GDM1 (cell line): ENCODE measurements at places on chromosomes 7 and 10.

DNA sequence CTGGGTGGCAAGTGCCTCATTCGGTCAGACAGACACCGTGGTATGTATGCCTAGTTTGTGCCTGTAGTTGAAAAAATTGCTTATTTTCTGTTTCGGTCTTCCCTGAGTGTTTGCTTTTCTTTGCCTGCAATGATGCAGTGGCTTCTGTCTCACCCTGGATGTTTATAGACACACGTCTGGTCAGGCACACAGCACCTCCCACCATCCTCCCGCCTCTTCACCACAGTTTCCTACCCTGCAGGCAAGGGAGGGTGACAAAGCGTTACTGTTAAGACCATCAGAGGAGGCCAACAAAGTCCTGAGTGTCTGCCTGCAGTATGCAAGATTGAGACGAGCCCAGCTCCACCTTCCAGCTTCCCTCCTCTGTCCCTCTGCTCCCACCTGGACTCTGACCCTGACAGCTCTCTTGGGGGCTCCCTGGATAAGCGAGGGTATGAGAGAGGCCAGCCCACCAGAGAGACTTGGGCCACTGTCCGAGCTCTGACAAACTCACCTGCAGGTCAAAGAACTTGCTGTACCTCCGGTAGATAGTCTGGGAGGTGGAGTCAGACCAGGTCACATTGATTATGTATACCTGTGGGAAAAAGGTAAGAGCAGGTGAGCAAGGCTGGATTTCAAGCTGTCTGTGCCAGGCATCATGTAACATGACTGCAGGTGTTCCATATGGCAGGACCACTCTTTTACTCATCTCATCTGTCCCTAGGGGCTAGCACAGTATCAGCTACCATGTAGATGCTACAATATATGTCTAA lies 54.4 kb downstream of the SH3PXD2A start:
- DNase-seq = peak; percentile 87

- DNase-seq = no peak
Observed at GRCh38 chr7:137625197-137625596, 221.6 kb downstream of the DGKI start.

DNA sequence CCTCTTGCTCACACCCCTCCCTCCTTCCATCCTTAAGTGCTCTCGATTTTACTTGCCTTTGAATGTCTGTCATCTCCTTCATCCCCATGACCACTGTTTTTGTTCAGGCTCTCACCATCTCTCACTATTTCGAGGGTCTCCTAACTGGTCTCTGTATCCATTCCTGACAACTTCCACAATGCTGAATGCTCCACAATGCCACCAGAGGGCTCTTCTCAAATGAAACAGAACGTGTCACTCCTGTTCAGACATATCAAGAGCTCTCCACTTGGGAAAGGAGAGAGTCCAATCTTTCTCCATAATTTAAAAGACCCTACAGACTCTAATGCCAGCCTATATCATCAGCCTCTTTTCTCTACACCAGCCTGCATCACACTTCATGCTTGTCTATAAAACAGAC lies 9.0 kb upstream of the SLC13A1 start:
- no peak for DNase-seq

DNA sequence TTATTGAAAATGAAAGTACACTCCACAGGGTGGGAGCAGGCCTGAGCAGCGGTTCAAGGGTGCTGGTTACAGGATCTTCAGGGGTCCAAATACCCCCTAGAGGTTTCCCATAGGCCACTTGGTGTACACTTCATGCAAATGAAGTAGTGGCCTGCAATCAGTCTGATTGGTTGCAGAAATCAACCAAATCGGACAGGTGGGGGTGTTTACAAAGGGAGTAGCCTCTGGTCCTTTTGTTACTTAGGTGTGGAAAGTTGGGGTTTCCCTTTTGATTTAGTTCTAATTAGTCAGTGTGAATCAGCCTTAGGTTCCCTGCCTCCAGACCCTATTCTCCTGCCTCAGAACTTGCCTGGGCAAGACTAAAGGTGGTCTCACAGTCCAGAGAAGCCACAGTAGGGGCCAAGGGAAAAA lies 49.6 kb downstream of the SYPL1 start:
- DNase-seq = no peak

DNA sequence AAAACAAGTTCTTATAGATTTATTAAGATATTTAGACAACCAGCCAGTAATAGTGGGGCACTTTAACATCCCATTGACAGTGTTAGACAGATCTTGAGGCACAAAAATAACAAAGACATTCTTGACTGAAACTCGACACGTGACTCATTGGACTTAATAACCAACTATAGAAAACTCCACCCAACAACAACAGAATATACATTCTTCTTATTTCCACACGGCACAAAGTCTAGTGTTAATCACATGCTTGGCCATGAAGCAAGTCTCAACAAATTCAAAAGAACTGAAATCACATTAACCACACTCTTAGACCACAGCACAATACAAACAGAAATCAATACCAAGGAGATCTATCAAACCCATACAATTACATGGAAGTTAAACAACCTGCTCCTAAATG lies 138.1 kb downstream of the ARL5B start:
- DNase-seq = no peak

- no peak for DNase-seq
Observed at GRCh38 chr10:35887685-35888084, 245.6 kb upstream of the FZD8 start.

GRCh38 chr10:13183625-13184024 lies 22.3 kb downstream of the MCM10 start:
- no peak for DNase-seq

DNA sequence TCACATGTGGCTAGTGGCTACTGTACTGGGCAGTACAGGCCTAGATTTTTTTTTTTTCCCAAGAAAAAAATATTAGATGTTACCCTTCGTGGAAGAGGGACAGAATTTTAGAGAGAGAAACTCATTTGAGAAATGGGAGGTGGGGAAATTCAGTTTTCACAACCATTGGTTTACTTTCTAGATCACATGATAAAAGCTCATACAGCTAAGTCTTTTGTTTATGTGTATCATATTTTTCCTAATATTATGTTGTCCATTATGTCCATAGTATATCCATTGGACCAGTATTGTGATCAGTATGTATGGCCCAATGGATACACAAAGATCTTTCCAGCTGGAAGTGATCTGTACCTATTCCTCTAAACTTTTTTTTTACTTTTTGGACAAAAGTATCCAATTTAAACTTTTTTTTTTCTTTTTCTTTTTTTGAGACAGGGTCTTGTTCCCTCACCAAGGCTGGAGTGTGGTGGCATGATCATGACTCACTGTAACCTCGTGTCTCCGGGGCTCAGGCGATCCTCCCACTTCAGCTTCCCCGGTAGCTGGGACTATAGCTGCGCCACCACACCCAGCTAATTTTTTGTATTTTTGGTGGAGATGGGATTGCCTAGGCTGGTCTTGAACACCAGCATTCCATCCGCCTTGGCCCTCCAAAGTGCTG lies 4.1 kb downstream of the CALU start:
- no peak for DNase-seq

DNA sequence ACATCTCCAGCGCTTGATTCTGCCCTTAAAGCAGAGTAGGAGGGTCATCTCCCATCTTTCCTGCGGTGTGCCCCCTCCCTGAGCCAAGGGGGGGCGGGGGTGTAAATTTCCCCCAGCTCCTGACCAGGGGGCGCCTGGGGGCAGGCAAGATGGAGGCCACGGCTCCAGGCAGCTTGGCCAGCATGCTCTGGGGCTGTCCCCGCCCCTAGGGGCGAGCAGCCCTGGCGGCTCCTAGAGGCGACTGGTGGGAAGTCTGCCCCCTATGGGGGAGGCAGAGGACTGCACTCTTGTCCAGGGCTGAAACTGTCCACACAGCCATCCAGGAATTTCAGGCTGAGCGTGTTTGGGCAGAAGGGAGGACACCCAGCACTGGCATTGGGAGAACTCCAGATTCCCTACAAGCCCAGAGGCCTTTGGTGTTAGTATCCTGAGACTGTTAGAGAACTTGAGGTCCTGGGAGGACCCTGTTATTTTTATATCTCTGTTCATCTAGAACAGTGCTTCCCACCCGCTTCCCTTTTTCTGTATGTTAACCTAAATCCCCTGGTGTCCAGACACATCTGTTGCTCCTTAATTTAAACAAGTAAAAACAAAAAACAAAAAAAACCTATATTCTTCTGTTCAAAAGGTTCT lies 4.6 kb downstream of the STRA8 start:
- no peak for DNase-seq

DNA sequence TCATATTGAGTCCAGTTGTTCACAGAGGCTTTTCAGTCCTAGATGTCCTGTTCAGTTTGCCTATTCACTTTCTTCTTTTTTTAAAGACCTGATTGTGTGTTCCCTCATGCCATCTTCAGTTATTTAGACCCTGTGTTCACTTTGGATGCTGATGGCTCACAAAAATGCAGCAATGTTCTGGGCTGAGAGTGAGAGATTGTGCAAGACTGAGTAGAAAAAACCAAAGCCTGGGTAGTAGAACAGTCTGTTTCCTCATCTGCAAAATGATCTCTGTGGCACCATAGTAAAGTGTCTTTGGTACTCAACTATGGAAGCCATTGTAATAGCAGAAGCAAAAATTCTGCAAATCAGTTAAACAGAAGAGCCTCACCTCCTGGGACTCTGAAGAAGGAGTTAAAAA lies 43.2 kb downstream of the AKR1B1 start:
- DNase-seq = no peak

- DNase-seq = no peak
Observed at GRCh38 chr10:109205929-109206585, 717.3 kb downstream of the XPNPEP1 start.

GRCh38 chr7:94367949-94368348 lies 26.7 kb upstream of the COL1A2 start:
- no peak for DNase-seq

- no peak for DNase-seq
Observed at GRCh38 chr10:100744987-100745881, at the start of gene PAX2. PAX2 (plus strand) TSS chr10:100745582; CDS start chr10:100746261, 679 bp downstream.

DNA sequence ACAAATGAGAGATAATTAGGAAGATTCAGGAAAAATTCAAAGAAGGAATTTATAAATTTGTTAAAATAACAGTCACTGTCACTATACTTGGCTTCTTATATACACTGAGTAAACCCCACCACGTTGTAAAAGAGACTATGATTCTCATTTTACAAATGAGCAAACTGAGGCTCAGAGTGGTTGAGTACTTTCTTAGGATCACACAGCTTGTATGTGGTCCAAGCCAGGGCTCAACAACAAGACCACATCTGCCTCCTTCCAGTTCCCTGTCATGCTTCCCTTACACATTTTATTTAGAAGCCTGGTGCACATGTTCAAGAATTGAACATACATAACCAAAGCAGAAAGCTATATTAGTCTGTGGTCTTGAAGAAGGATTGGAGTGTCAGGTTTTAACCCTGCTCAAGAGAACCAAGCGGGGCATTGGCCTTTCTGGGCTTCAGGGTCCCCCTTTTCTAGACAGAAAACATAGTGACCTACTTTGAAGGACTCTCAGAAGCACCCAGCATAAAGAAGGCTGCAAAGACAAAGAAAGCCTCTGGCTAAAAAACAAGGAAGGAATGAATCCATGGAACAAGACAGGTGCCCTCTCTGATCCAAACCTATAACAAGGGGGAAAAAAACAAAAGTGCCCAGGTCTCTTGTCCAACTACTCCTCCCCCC lies 846 bp downstream of the MRLN start:
- no peak for DNase-seq

GRCh38 chr10:131094527-131095312 lies 216.8 kb downstream of the TCERG1L start:
- DNase-seq = no peak

GRCh38 chr10:44922021-44922420 lies 10.9 kb downstream of the TMEM72 start:
- no peak for DNase-seq

DNA sequence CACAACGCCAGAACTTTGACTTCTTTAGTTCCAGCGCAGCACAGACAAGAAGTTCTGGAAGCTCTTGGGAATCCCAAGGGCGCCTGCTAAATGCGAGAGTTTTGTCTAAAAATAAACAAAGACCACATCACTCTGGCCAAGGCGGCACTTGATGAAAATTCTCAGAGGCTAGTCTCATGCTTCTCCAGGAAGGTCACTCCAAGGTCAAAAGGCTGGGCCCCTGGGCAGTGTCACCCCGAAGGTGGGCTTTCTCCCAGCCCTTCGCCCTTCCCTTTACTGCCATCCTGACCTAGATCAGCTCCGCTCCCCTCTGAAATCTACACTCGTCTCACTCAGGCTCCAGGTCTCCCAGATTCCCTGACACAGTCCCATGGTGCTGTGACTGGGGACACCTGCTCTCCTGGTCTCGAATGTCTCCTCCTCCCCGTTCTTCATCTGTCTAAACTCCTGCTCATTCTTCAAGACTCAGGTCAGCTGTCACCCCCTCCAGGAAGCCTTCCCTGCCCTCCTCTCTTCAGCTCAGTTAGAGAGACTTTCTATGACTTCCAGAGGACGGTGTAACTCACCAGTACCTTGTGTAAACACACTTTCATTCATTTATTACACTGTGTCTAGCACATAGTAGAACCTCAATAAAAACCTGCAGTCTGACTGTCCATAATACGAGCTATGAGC lies 10.5 kb downstream of the FAM53B start:
- DNase-seq = no peak

- no peak for DNase-seq
Observed at GRCh38 chr10:21398563-21399231, 126.8 kb downstream of the SKIDA1 start.

DNA sequence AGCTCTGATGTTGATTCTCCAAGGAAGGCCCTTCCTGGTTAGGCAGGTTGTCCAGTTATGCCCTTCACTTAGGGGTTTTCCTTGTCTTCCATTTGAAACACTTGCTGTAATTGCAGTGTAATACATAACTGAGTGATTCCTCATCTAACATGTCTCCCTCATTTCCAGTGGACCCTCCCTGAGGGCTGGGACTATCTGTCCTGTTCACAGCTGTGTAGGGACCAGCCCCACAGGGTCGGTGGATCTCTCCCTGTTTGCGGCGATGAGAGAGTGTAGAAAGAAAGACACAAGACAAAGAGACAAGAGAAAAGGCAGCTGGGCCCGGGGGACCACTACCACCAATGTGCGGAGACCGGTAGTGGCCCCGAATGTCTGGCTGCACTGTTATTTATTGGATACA lies 135.9 kb upstream of the EEPD1 start:
- DNase-seq = no peak

- DNase-seq = no peak
Observed at GRCh38 chr10:114576716-114577115, 81.4 kb downstream of the ABLIM1 start.

DNA sequence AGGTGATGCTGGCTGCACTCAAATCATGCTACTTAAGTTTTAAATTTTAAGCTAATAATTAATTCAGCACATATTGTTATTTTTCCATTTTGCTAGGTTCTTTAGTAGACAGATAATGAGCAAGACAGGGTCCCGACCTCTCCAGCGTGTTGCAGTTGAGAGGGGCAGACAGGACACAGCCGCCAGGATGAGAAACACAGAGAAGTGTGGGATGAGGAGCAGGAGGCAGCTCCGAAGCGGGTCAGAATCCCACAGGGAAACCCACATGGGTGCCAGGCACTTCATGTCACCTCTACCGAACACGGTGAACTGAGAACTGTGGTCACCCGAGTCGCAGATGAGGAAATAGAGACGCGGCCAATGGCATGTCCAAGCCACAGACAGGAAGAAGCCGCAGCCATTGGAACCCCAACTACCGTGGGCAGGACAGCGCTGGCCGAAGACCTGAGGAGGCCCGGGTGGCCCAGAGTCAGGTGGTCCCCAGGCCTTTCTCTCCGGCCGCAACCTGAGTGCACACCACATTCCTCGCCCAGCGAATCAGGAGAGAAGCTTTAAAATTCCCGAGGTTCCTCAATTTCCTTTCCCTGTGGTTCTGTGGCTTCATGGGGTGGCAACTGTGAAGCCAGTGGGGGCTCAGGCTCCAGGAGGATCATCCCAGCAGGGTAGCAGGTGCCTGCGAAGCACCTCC lies 213.0 kb downstream of the DNAJB6 start:
- DNase-seq = no peak
